Natural killer cell treated with Interleukin-12 subunit alpha and Interleukin-12 subunit beta and Interleukin-15 and Interleukin-18, amount 100 ng/mL, for 72 hours (primary cell): ENCODE measurements at places on chromosomes 11 and 22. TPM values are rescaled to one million over a fixed set of nuclear protein-coding genes. Genes with fewer than 3 reads are reported as not detected.

- no peak for DNase-seq
These were observed 8.3 kb upstream of the ARL14EP start for GRCh38 chr11:30314625-30315024.

The CDC42EP2 gene
- total RNA-seq: 1.7 TPM

The APLNR gene
- not detected for total RNA-seq

DNA sequence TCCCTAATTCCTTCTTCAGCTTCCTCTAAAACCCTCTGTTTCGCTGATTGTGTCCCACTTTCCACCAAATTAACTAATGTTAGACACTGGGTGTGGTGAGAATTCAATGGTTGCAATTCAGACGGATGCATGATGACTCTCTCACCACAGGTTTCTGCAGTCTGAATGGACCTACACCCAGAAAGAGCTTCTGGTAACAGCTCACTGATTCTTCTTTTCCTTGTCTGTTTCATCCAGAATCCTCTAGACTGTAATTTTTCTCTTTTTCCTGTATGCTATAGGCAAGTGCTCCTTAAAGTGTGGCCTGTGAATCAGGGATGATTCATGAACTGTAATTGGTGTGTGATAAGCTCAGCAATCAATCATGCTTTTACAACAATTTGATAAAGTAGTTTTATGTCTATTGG is 18.1 kb downstream of the MMP10 start:
- DNase-seq: no peak
